Jurkat, Clone E6-1 (cell line): ENCODE measurements at places on chromosomes 2 and 18.

- DNase-seq = no peak
Measured at GRCh38 chr18:23038712-23039111, 96.6 kb upstream of the CABLES1 start.

DNA sequence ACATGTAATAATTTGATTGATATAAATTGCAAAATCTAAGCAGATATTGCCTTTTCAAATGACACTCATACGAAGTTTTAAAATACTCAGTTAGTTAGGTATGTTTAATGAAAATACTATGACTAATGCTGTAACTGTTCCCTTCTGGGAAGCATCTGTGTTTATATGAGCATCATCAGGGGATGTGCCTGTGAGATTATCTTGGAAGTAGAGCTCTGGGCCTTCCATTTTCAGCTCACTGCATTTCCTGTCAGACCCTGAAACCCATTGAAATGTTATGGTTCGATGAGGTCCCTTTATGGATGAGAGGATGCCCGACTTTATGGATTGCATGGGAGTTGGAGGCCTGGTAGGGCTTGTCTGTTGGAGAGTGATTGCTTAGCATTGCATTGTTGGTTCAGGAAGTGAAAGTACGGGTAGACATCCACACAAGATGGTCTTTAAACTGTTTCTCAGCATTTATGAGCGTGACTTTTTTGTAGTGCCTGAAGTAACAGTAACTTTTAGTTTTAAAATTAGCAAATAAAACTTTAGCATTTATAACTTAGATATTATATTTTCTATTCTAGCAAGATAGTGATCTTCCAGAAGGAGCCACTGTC, 28.7 kb downstream of the ELP2 start:
- no peak for DNase-seq

- no peak for DNase-seq
Measured at GRCh38 chr2:10406491-10407188, 41.5 kb downstream of the ODC1 start.

GRCh38 chr2:122749405-122749804, 994.0 kb downstream of the TSN start:
- DNase-seq = no peak

GRCh38 chr2:31987454-31988220, 23.2 kb downstream of the MEMO1 start:
- no peak for DNase-seq

- DNase-seq = no peak
Measured at GRCh38 chr2:239400596-239401066, at the start of gene HDAC4. TSS of gene HDAC4 (minus strand) at chr2:239401020. CDS start at chr2:239352699, 48,321 bp downstream.

GRCh38 chr2:157662401-157662800, 33.7 kb upstream of the ACVR1C start:
- no peak for DNase-seq

DNA sequence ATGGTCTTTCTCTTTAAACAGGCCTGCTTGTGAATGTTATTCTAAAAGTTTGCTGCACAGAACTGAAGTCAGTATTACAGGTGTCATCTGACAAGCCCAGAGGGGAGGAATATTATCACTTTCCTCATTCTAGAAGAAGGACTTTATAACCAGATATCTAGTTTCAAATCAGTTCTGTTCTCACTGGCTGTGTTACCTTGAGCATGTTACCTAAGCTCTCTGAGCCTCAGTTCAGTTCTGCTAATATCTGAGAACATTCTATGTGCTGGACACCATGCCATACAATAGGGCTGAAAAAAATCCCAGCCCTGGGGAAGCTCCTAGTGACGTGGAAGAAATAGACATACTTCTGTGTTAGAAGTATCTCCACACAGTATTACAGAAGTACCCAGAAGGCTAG, 27.9 kb downstream of the MAPRE3 start:
- DNase-seq = no peak

DNA sequence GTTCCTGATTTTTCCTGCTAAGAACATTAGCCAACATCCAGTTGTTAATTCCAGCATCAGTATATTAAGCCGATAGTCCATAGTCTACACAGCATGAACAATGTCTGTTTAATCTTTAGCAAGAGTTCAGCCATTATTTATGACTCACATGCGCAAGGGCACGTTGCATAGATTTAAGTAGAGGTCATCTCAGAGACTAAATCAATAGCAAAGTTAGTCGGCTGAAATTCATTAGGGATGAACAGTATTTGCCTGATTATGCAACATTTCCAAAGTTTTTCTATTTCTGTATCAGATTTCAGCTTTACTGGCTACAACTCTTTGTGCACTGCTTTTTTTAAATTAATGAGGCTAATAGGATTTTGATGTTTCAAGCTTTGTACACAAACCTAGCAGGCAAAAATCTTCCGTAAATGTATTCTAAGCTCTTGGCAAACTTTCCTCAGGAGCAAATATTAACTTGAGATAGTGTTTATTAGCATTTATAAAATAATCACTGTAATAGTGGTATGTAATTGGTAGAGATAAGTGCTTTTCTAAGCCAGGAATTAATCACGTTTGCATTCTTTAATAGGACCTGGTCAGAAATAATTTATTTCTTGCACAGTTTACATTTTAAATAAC, 578.7 kb upstream of the ID2 start:
- no peak for DNase-seq

- DNase-seq = no peak
Measured at GRCh38 chr2:216858312-216858711, 1.6 kb downstream of the TNP1 start.

DNA sequence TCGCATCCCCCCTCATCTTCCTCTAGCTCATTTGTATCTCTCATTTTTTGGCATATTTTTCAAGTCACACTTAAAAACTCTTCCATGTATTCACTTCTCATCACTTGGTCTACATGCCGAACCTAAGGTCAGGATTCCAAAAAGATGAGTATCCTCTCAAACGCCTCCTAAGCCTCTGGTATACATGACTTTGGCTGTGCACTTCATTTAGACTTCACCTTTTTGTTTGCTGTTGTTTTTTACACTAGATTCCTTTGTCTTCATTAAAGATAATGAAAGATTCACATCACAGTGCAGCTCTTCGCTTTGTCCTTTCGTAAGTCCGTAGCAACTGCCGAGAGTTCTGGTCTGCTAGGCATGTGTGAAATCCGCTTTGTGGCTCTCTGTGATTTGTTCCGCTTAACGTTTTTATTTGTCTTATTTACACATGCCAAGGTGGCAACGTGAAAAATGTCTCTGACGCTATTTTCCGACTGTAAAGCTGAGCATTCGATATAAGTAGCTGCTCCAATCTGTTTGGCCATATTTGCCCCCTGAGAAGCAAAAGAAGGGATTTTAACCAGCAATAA, 17.7 kb downstream of the RND3 start:
- no peak for DNase-seq

DNA sequence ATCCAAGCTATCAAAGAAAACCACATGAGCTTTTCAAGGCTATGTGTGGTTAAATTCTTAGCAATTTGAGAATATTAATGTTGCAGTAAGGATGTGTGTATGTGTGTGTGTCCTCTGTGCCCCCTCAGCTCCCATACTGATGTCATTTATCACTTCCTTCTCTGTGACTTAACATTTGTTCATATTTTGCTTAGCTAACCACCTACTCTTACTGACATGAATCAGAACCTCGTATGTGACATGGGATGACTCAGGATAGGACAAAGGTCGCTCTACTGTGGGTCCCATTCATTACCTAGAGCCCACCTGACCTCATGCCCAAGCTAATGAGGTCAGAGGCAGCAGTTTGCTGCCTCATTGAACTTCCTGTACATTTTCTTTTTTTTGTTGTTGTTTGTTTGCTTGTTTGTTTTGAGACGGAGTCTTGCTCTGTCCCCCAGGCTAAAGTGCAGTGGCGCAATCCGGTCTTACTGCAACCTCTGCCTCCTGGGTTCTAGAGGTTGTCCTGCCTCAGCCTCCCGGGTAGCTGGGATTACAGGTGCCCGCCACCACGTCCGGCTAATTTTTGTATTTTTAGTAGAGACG, 36.3 kb downstream of the MOGAT1 start:
- DNase-seq = peak; percentile 35

DNA sequence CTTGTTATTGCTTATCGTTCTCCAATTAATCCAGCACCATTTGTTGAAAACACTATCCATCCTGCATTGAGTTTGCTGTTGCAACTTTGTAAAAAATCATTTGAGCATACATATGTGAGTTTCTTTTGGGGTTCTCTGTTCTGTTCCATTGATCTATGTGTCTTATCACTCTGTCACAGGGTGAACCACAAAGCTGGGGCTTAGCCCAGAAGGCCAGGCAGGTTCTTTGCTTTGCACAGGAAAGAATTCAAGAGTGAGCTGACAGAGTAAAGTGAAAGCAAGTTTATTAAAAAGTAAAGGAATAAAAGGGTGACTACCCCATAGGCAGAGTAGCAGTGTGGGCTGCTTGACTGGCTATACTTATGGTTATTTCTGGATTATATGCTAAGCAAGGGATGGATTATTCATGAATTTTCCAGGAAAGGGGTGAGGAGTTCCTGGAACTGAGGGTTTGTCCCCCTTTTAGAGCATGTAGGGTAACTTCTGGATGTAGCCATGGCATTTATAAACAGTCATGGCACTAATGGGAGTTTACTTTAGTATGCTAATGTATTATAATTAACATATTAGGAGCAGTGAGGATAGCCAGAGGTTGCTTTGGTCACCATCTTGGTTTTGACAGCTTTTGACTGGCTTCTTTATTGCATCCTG, 46.8 kb downstream of the RNF138 start:
- DNase-seq = peak; percentile 78

DNA sequence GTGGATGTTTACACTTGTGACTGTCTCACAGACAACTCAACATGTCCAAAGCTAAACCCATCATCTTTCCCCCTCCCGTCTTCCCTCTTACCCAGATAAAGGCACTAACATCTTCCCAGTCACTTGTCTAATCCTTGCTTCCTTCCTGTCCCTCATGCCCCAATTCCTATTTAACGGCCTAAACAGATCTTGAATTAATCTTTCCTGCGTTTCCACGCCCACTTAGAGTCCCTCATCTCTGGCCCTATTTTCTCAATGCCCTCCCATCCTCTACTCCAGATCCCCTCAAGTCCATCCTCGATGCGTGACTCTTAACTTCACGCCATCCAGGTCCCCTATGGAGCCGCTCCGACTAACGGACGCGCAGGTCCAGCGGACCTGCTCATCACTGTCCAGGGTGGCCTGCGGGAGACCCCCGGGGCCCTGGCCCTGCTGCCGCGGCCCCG, 682 bp upstream of the SCLY start:
- no peak for DNase-seq

- no peak for DNase-seq
Measured at GRCh38 chr2:23791030-23791429, 135.9 kb downstream of the ATAD2B start.

- no peak for DNase-seq
Measured at GRCh38 chr2:134623046-134623445, 95.8 kb downstream of the TMEM163 start.

DNA sequence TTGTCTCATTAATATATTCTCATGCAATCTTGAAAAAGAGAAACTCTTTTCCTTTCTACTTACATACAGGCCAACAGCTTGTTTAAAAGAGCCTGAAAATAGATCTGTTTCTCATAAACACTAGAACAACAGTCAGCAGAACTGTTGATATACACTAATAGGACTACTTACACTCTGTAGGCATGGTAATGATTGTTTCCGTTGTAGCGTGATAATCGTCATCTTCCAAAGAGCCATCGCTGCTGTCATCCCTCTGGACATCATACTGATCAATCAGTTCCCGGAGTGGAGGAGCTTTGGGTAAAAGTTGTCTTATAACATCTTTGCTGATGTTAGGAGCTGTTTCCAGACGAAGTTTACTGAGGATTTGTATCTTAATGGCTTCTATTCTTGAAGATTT, 476 bp downstream of the MSTN start:
- no peak for DNase-seq

DNA sequence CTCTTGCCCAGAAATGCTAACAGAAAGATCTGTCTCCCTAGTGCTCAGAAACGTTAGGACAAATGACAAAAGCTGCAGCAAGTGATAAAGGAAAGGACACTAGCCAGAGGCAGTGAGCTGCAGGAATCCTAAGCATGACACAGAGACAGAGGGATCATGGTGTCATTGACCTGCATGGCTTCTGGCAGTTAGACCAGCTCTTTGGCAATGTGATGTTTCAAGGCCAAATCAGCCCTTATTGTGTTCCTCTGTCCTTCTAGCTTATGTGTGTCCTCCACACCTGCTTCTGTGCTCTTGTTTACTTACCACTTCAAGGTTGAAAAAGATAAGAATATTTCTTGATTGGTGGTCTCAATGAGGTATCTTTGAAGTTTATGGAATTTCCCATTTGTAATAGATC, 120.8 kb downstream of the RHBDD1 start:
- no peak for DNase-seq

DNA sequence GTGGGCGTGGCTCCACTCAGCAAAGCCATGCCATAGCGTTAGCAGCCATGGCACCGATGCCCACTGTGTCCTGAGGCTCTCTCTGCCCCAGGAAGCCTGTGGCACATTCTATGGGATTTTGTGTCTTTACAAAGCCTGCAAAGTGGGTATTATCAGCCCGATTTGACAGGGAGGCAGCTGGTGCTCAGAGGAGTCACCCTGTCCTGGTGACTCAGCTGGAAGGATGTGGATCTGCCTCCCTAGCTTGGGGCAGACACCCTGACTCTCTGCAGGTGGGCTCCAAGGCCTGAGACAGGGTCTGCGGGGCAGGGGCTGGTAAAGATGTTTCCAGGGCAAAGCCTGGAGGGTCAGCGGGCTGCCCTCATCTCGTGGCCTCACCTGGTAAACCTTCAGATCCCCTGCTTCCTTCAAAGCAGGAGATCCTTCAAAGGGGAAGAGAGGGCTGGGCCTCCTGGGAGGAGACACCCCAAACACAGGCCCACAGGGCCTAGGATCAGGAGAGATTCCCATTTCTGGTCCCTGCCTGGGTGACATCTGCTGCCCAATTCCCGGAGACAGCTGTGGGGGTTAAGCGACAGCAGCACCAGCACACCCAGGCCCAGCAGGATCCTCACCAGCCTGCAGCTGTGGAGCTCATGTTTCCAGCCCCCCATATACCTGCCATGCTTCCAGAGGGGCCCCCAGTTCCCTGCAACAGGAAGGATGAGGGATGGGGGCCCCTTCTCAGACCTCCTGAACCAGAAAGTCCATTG, 3.0 kb upstream of the ASB1 start:
- DNase-seq = no peak

DNA sequence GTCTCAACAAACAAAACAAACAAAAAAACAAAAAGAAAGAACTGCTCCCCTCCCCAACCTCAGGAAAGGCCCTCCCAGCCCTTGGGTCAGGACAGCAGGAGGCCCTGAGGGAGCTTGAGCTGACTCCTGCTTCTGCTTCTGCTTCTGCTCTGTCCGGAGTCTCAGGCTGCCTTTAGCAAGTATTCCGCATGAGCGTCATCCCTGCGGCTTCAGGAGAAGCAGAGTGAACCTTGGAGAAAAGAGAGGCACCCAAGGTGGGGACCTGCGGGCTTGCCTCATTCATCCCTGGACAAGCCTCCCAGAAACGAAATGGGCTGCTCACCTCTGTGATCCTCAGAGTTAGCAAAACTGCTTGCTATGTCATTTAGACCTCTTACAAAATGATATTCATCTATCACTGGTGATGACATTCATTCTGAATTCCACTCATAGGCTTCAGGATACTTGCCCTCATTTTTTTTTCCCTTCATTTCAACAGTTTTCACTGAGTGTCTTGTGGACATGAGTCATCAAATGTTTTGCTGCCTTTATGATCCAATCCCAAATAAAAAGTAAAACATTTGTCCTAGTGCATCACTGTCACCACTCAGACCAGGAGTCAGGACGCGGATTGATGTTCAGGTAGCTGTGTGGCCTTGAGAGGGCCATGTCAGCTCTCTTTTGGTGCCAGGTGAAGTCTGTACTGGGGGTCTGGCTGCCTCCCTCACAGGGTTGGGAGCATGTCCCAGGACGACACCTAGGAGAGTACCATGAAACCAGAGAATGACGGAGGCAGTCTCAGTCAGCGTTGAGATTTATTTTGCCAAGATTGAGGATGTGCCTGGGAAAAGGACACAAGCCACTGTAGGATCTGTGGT, 51.7 kb downstream of the IMPA2 start:
- no peak for DNase-seq
